ENCODE measurements at places on chromosomes 11 and 22. TPM values are rescaled to one million over a fixed set of nuclear protein-coding genes. Genes with fewer than 3 reads are reported as not detected.

DNA sequence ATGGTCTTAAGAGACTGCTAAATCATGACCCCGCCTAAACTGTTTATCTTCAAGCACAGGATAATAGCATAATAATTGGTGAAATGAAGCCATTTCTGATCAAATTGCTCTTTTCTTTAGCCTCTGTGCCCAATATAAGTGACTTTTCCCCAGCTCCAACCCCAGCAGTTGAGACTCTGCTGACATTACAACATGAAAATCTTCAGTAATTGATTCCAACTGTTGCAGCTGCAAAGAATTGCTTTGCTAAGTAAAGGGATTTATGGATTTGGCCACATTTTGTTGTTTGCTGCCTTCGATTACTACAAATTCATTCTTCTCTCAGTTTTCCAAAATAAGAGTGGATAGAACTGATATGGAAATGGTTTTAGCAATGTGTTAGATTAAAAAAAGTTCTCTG, 576.7 kb upstream of the LRRC4C start:
- DNase-seq = no peak

DNA sequence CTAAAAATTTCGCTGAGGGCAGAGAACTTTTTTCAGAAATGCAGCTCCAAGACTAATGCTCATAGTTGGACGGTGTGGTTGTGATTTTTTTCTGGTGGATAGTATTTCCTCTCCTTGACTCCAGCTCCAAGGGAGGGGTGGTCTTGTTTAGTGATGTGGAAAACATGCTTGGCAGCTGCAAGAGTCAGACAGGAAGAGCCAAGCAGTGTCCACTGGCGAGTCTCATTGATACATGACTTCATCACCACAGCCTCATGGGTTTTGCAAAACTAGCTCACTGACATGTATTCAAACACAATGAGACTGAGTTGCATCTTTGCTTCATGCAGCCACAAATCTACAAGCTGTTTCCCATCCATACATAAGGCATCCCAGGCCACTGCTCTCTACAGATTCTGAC, 7.3 kb upstream of the KCNJ1 start:
- DNase-seq = no peak

DNA sequence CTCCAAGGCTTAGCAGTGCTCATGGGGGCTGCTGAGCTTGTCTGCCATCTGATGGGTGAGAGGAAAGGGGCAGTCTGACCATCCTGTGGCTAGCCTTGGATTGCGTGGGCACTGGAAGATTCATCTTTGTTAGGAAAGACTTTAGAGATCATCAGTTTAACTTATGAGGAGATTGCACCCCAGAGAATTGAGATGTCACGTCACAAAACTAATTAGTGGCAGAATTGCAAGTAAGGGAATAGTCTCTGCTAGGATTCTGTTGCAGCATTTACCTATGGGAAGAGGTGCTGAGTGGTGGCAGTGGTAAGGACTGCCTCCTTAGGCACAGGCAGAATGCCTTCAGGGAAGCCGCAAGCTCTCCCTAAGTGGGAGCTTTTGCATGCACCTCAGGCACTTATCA, 42.8 kb upstream of the HSPA8 start:
- DNase-seq = no peak

GRCh38 chr11:2709429-2709828, 9.6 kb upstream of the KCNQ1OT1 start:
- peak; percentile 58 for DNase-seq

DNA sequence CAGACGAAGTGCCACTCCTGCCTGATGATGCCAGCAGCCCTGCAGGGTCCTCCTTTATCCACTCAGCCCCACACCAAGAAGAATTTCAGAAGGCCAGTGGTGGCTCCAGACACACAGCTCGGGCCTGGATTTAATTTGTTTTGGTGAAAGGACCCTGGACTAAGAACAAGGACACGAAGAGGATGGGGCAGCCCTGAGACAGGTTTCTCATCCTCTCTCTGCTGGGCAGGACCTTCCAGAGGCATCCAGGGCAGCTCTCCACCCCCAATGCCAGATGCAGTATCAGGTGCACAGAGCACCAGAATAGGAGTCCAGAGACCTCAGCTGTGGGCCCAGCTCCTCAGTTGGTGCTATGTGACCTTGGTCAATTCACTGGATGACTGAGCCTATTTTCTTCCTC, 72.0 kb downstream of the TRIM29 start:
- DNase-seq = no peak

DNA sequence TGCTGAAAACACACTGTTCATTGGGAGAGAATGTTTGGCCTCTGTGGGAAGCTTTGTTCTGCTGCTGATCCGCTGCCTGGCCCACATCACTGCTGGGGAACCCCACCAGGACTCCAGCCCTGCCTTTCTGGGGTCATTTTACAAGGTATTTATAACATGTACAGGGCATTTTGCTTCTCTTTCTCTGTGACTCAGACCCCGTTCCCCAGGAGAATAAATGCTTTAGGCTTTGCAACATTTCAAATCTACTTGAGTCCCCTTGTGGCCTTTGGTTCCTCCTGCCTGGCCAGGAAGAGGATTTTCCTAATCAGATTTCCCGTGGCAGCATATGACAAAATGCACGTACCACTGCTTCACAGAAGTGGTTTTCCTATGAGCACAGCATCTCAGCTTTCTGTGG, 43.0 kb downstream of the BTG4 start:
- no peak for DNase-seq

Gene ANO5
- 9.0 TPM for total RNA-seq

- DNase-seq = no peak
Measured at GRCh38 chr11:58254936-58255335, 13.1 kb downstream of the OR10W1 start.

GRCh38 chr11:79493555-79494171, 52.8 kb upstream of the TENM4 start:
- DNase-seq = peak; percentile 65

Gene PLAAT3
- total RNA-seq = 50.6 TPM

GRCh38 chr11:60912851-60913528, 968 bp upstream of the TMEM109 start:
- no peak for DNase-seq

DNA sequence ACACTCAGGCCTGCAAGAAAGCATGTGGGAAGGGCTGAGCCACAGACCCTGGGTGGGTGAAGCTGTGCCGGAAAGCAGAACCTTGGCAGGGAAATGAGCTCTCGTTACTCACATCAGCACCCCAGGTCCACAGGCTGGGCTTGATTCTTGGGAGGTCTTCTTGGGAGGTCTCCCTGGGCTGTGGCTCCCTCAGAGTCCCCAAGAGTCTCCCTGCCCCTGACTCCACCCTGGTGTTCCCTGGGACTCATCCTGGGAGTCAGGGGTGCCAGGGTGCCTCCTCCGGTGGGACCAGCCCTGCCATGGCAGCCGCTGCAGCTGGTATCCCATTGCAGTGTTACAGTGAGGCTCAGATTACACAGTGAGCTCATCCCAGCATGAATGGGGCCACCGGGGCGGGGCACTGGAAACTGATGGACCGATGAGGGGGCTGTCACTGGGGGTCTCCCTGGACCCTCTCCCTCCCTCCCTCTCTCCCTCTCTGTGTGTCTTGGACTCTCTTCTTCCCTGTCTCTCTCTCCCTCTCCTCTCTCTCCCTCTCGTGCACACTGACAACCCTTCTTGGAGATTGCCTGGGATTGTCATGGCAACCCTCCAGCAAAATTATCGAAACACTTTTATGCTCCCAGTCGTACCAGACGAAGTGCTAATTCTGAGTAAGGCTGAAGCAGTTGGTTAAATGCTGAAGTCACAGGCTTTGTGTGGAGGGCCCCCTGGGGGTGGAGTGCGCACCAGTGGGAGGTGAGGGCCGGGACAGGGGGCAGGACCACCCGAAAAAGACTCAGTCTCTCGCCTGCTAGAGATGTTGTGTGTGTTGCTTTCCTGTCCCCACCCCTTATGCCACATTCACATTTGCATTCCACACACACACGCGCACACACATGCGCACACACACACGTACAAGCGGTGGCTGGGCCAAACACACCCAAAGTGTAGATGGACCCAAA, 8.6 kb upstream of the C11orf96 start:
- no peak for DNase-seq

- no peak for DNase-seq
Measured at GRCh38 chr11:9073466-9074225, 17.8 kb downstream of the SCUBE2 start.

- no peak for DNase-seq
Measured at GRCh38 chr11:82047200-82047599, 686.5 kb downstream of the FAM181B start.

Gene C22orf39
- total RNA-seq = 21.2 TPM

- no peak for DNase-seq
Measured at GRCh38 chr22:49920859-49921258, 2.4 kb downstream of the CRELD2 start.

- no peak for DNase-seq
Measured at GRCh38 chr11:93344855-93345333, 14.4 kb downstream of the DEUP1 start.

DNA sequence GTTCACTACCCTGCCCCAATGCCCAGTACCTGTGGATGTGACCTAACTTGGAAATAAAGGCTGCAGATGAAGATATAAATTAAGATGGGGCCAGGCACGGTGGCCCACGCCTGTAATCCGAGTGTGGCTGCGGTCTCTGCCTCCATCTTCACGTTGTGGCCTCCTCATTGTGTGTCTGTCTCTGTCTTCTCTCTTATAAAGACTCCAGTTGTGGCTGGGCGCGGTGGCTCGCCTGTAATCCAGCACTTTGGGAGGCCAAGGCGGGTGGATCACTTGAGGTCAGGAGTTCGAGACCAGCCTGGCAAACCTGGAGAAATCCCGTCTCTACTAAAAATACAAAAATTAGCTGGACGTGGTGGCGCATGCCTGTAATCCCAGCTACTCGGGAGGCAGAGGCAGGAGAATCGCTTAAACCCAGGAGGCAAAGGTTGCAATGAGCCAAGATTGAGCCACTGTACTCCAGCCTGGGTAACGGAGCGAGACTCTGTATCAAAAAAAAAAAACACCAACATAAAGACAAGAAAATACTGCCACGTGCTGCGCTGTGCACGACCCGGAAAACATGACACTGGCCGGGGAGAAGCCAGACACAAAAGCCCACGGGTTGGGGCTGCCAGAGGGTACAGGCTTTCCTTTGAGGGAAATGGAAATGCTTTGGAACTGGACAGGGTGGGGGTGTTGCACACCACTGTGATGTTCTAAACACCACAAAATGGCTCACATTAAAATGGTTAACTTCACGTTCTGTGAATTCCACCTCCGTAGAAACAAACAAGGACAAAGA, 18.7 kb downstream of the CELSR1 start:
- DNase-seq = no peak

GRCh38 chr11:18715476-18715875, 10.5 kb downstream of the IGSF22 start:
- DNase-seq = no peak

- no peak for DNase-seq
Measured at GRCh38 chr22:23777776-23778576, 5.3 kb downstream of the MMP11 start.

GRCh38 chr11:66035653-66036333, 9.5 kb upstream of the CATSPER1 start:
- DNase-seq = no peak

GRCh38 chr22:46971764-46972125, 209.3 kb downstream of the TBC1D22A start:
- DNase-seq = no peak

Gene FXYD2
- 361 TPM for total RNA-seq

Gene SLC22A8
- total RNA-seq = not detected

Gene PAAF1
- 22.0 TPM for total RNA-seq

Gene GAS2
- total RNA-seq = 4.4 TPM

Gene HNRNPUL2
- total RNA-seq = 18.4 TPM

DNA sequence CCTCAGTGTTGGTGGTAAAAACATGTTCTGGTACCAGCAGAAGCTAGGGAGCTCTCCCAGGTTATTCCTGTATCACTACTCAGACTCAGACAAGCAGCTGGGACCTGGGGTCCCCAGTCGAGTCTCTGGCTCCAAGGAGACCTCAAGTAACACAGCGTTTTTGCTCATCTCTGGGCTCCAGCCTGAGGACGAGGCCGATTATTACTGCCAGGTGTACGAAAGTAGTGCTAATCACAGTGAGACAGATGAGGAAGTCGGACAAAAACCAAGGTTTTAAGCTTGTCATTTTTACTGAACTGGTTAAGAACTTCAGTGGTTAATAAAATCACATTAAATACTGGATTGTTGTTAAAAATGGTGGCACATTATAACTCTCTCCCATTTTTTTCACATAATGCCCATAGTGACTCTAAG, 42.6 kb upstream of the VPREB1 start:
- no peak for DNase-seq

Gene GPHA2
- total RNA-seq = not detected

Gene TMEM225
- total RNA-seq = not detected

Gene RAB38
- 12.3 TPM for total RNA-seq

Gene OR52H1
- total RNA-seq = 0.10 TPM

Gene OR8D4
- not detected for total RNA-seq

Gene TUBGCP6
- total RNA-seq = 34.5 TPM

Gene PHLDB1
- 66.9 TPM for total RNA-seq

Gene MYO7A
- total RNA-seq = 0.35 TPM

Gene DERL3
- total RNA-seq = 0.17 TPM

GRCh38 chr22:25062386-25063085, 110.0 kb downstream of the KIAA1671 start:
- DNase-seq = no peak

Gene BTBD18
- total RNA-seq = not detected

- DNase-seq = no peak
Measured at GRCh38 chr22:17489101-17489500, 74.2 kb upstream of the SLC25A18 start.

DNA sequence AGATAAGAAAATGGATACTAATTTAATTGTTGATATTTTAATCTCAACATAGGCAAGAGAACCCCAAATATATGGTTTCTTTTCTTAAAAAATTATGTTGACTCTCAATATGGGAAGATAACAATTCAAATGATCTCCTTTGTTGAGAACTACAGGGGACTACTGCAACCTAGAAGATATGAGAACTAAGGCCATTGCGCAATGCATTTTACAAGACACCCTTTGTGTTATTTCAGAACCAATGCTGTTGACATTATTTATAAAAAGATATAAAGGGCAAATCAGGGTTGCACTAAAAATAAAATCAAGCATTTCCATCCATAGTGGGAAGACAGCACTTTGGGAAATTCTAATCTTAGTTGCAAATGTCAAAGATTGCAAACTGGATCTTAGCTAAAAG, 322.3 kb downstream of the SOX6 start:
- no peak for DNase-seq

Measured in renal cortical epithelial cell (primary cell).